ENCODE measurements at places on chromosomes 6 and 20. TPM values are rescaled to one million over a fixed set of nuclear protein-coding genes. Genes with fewer than 3 reads are reported as not detected.

ZNF334 gene
- 0.14 TPM for total RNA-seq

TFAP2A gene
- total RNA-seq = 5.0 TPM

CYP21A2 gene
- 0.48 TPM for total RNA-seq

- peak; percentile 25 for DNase-seq
These were observed 46.3 kb downstream of the SOD2 start for GRCh38 chr6:159646733-159647132.

- peak; percentile 94 for DNase-seq
These were observed 448 bp upstream of the RIN2 start for GRCh38 chr20:19757487-19758132.

- no peak for DNase-seq
These were observed 78.3 kb downstream of the TRAM2 start for GRCh38 chr6:52498538-52499017.

GRCh38 chr20:35739294-35740163 is 2.5 kb downstream of the RBM39 start:
- DNase-seq = peak; percentile 37

DNA sequence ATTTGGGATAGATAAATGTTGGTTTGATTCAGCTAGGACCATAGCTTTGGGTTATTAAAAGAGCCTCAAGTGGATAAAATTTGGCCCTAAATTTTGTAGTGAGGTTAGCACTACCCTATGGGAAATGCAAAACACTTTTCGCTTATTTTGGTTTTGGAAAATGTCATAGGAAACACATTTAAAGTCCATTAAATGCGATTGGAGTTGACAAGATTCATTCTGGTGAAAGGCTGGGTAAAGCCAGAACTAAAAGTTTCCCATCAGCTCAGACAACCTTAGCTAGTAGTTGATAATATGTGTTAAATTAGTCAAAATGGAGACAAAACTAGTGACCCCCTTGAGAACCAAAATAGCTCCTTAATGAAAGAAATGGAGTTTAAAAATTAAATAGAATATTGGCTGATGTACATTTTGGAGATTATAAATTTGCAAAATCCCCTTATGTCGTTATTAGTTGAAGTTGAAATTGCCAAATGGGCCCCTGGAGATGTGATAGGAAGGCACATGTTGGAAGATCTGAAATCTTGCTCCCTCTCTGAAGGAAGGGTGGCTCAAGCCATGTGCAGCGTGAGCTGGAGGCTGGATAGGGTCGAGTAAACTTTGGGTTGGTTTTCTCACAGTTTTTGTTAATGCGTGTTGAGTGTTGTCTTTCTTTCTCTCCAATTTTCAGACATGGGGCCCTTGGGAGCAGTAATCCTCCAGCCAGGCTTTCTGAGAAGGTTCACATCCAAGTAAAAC is 72.8 kb downstream of the CD83 start:
- no peak for DNase-seq

DNA sequence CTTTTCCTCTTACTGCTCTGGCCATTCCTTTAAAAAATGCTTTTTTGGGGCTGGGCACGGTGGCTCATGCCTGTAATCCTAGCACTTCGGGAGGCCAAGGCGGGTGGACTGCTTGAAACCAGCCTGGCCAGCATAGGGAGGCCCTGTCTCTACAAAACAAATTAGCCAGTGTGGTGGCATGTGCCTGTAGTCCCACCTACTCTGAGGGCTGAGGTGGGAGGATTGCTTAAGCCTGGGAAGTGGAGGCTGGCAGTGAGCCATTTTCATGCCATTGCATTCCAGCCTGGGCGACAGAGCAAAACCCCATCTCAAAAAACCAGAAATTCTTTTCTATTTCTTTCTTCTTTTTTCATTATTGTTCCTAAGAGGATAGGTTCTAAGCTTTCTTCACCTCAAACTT is 36.9 kb upstream of the RNF144B start:
- no peak for DNase-seq

DNA sequence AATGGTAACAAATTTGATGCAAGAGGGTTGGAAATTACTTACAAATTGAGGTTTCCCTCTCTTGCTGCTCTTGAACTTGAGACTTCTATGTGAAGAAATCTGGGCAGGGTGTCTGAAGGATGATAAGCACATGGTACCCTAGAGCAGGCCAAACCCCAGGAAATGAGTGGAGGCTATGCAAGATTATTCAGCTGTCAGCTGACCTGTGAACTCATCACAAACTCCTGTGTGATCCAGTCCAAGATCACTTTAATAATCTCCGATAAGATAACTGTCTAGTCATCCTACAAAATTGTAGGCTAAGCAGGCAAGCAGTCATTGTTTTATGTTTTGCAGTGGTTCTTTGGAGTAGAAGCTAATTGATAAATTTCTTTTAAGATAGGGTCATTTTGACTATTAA is 213.1 kb downstream of the BTBD3 start:
- DNase-seq = no peak

Data from H4 (cell line).